ENCODE measurements at places on chromosomes 1 and 21. TPM values are rescaled to one million over a fixed set of nuclear protein-coding genes. Genes with fewer than 3 reads are reported as not detected.

- no peak overlapping the region for H3K27ac ChIP-seq
- no peaks in the 10 kb centered on the region for H3K4me1 ChIP-seq
- no peak overlapping the region for H3K4me3 ChIP-seq
- no peaks in the 10 kb centered on the region for H3K27me3 ChIP-seq
- no peaks in the 10 kb centered on the region for H3K36me3 ChIP-seq
- no peak for DNase-seq
Observed at GRCh38 chr1:22922640-22923039, 50.0 kb downstream of the LACTBL1 start.

CBR3 gene
- total RNA-seq, result 2.6 TPM

- H3K4me1 ChIP-seq, result no peaks in the 10 kb centered on the region
- no peaks in the 10 kb centered on the region for H3K36me3 ChIP-seq
- no peaks in the 10 kb centered on the region for H3K27me3 ChIP-seq
- no peak overlapping the region for H3K4me3 ChIP-seq
- DNase-seq, result no peak
Observed at GRCh38 chr1:28110555-28110954, 22.1 kb upstream of the EYA3 start.

DVL1 gene
- total RNA-seq, result 35.6 TPM

MCOLN3 gene
- 3.8 TPM for total RNA-seq

GRCh38 chr21:43764576-43765495 lies 11.3 kb downstream of the CSTB start:
- no peaks in the 10 kb centered on the region for H3K36me3 ChIP-seq
- H3K27me3 ChIP-seq, result no peaks in the 10 kb centered on the region
- no peak for DNase-seq
- peaks cover 5% of the 10 kb centered on the region for H3K4me1 ChIP-seq

FAAH gene
- 17.8 TPM for total RNA-seq

Measured in uterus (tissue), 4 donors.